ENCODE measurements at places on chromosomes 11 and 22. TPM values are rescaled to one million over a fixed set of nuclear protein-coding genes. Genes with fewer than 3 reads are reported as not detected.
A peak's percentile ranks its signal among the peaks of the same experiment; 100 is the strongest.

Gene CCDC34
- total RNA-seq: 19.2 TPM

DNA sequence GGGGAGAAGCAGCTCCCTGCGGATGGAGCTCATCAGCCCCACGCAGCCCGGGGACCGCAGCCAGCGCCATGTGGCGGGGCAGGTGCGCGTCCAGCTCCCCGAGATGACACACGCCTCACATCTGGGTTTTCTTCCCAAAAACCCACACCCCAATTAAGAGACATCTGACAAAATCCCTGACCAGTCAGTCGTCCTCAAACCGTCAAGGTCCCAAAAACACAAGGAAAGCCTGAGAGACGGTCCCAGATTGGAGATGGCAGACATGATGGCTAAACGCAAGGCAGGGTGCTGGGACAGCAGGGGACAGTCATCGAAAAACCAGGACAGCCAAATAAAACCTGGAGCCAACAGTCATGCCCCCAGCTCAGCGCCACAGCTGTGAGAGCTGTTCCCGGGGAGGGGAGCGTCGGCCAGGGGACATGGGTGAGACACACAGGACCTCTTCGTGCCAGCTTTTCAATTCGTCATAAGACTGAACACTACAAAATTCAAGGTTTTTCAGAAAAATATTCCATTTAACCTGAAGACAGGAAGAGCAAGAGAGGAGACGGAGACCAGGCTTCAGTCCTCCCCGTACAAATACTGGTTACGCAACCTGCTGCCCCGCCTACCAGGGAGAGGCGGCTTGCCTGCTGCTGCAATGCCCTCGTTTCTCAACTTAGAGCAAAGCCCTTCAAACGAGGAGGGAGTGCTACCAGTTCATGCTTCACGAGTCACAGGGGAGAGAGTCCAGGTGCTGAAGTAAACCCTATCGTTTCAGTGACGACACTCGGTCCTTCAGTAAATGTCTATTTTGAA, 10.5 kb downstream of the TOLLIP start:
- H3K36me3 ChIP-seq: no peaks in the 10 kb centered on the region
- peaks cover 1% of the 10 kb centered on the region for H3K4me1 ChIP-seq
- no peak overlapping the region for H3K4me3 ChIP-seq

DNA sequence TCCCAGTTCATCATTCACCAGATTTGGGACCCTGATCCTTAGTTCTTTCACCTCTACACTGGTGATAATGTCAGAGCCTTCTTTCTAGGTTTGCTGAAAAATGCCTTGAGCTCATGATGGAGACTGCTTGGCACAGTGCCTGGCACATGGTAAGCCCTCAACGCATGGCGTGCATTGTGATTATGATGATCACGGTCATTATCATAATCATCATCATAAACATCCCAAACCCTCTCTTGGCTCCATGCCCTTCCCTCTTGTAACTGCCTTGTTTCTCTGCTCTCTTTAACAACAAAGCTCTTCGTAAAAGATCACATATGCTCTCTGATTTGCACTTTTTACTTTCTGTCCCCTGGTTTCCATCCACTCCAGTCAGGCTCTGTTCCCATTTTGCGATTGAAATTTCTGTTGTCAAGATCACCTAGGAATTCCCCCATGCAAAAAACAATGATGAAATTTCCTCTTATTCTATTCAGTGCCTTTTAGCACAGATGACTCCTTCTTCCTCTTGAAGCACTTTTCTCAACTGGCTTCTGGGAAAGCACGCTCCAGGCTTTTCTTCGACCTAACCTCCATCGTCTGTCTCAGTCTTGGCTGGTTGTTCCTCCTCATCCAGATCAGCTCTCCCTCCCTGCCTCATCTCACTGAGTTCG, 479.1 kb downstream of the OPCML start:
- H3K27ac ChIP-seq: no peak overlapping the region
- DNase-seq: no peak
- H3K4me1 ChIP-seq: no peaks in the 10 kb centered on the region
- no peak overlapping the region for H3K4me3 ChIP-seq
- no peaks in the 10 kb centered on the region for H3K27me3 ChIP-seq
- no peaks in the 10 kb centered on the region for H3K36me3 ChIP-seq

DNA sequence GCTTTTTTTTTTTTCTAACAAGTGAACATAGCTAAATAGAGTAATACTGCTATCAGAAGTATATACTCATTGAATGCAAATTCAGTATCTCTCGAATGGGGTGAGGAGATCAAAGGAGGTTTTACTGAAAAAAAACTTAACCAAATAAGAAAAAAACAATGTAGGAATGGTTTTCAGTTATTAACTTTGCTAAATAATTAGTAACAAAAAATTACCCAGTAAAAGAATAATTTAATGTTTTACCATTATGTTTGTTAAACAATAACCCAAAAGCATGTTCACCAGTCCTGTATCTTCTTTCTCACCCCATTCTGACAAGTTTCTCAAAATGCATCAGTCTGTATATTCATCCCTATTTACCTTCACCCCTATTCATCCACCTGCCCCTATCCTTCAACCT, 22.6 kb upstream of the CTSC start:
- H3K27me3 ChIP-seq: no peaks in the 10 kb centered on the region
- no peak overlapping the region for H3K27ac ChIP-seq

- peaks cover 3% of the 10 kb centered on the region for H3K27me3 ChIP-seq
- no peak for DNase-seq
- no peak overlapping the region for H3K27ac ChIP-seq
- no peaks in the 10 kb centered on the region for H3K36me3 ChIP-seq
These were observed 94.0 kb upstream of the B3GAT1 start for GRCh38 chr11:134506046-134506445.

GRCh38 chr11:107174856-107175255, 156.6 kb upstream of the GUCY1A2 start:
- H3K27ac ChIP-seq: no peak overlapping the region
- H3K4me3 ChIP-seq: no peak overlapping the region
- DNase-seq: no peak
- no peaks in the 10 kb centered on the region for H3K4me1 ChIP-seq

GRCh38 chr22:49294656-49295464, 532.8 kb downstream of the BRD1 start:
- H3K27ac ChIP-seq: no peak overlapping the region
- peak; percentile 18 for DNase-seq
- H3K4me1 ChIP-seq: no peaks in the 10 kb centered on the region
- no peak overlapping the region for H3K4me3 ChIP-seq

DNA sequence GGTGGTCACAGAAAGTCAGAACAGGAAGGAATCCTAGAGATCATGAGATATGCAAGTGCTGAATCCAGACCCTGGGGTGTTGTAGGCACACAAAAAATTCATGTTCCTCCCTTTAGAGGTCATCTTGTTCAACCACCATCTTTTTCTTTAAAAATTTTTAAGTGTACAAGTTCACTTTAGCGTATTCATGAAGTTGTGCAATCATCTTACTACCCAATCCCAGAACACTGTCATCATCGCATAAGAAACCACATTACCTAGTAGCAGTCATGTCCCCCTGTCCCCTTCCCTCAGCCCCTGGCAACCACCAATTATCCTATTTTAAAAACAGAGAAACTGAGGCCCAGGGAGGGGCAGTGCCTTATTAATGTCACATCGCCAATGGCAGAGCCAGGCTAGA, 20.3 kb upstream of the WNT11 start:
- no peak overlapping the region for H3K4me3 ChIP-seq
- peaks cover 14% of the 10 kb centered on the region for H3K27me3 ChIP-seq
- no peak for DNase-seq
- H3K27ac ChIP-seq: no peak overlapping the region
- H3K4me1 ChIP-seq: peaks cover 13% of the 10 kb centered on the region

DNA sequence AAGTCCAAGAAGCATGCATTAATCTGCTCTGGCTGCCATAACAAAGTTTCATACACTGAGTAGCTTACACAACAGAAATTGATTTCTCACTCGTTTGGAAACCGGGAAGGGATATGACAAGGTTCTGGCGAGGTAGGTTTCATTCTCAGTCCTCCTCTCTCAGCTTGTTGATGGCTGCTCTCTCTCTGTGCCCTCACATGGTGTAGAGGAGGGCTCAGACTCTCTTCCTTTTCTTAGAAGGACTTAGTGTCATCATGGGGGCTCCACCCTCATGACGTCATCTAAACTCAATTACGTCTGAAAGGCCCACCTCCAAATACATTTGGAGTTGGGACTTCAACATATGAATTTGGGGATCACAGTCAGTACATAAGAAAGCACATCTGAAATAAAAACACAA, 18.6 kb downstream of the GLYATL1 start:
- H3K4me1 ChIP-seq: peaks cover 2% of the 10 kb centered on the region
- no peaks in the 10 kb centered on the region for H3K36me3 ChIP-seq
- no peak overlapping the region for H3K4me3 ChIP-seq
